ENCODE measurements at places on chromosomes 6 and 20.

DNA sequence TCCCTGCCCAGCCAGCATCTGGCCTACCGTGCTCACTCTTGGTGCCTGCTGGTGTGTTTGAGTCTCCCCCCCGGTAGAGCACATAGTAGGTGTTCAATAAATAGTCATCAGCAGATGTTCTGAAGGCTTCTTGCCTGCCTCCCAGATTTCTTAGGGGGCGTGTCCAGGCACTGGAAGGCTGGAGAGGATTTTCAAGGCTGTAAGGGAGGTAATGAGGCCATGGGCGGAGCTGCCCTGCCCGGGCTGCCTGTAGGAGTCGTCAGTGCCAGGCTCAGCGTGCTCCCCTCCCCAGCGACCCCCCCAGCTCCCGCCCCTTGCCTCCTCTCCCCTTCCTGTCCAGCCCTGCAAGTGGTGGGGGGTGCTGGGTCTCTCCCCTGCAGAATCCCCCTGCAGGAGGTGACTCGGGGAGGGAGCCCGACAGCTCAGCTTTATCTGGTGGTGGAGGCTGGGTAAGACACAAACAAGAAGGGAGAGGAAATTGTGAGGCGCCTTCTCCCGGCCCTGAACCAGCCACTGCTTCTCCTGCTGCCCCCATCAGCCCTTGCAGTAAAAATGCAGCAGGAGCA lies 55.9 kb downstream of the BCAS4 start:
- DNase-seq = no peak

GRCh38 chr6:143478479-143479062 lies 28.0 kb downstream of the PEX3 start:
- no peak for DNase-seq

- DNase-seq = no peak
Observed at GRCh38 chr6:78530208-78530607, 337.1 kb upstream of the IRAK1BP1 start.

DNA sequence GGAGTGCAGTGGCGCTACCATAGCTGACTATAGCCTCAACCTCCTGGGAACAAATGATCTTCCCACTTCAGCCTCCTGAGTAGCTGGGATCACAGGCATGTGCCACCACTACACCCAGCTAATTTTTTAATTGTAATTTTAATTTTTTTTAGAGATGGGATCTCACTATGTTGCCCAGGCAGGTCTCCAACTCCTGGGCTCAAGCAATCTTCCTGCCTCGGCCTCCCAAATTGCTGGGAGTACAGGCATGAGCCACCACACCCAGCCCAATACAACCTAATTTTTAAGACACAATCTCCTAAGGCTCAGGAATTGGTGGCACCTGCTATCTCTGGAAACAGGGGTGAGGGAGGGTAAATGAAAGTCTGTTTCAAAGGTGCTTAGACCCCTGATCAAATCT lies 5.8 kb downstream of the ZBTB24 start:
- DNase-seq = no peak

DNA sequence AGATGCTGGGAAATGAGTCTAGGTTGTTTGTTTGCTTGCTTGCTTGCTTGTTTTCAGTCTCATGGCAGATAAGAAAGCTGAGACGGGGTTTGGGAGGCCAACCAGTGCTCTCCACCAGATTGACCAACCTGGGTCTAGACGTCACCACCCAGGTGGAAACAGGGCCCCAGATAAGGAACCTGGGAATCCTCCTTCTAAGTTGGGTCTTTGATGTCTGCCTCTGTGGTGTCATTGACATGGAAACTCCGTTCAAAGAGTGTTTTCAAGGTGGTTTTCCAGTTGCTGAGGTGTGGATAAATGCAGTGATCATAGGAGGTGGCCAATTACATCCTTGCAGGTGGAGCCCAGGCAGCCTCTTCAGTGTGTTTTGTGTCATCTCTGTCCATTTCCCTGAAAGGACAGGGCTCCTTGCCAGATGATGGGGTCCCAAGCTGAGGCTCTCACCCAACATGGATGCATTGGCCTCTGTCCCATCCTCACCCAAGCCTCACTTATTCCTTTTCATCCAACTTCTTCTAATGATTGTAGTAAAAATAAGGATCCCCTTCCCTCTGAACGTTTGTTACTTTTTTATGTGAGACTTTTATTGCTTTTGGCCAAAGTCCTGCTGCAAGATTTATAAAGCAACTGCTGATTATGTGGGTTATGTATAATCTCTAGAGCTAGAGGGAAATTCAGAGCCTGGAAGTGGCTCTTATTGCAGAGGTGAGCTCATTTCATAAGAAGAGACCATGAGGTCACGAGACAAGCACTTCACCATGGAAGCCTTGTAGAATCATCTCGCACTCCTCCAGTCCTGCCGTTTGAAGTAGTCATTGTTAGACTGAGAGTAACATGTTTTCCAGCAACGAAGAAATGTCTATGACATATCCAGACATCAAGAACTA lies 32.0 kb upstream of the SYNDIG1 start:
- no peak for DNase-seq

DNA sequence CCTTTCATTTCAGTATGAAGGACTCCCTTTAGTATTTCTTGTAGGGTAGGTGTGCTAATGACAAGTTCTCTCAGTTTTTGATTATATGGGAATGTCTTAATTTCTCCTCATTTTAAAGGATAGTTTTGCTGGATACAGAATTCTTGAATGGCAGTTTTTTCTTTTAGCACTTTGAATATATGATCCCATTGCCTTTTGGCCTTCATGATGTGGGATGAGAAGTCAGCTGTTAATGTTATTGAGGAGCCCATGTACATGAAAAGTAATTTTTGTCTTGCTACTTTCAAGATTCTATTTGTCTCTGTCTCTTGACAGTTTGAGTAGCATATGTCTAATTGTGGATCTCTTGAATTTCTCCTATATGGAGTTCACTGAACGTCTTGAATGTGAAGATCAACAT lies 30.9 kb downstream of the RSPH3 start:
- DNase-seq = no peak

DNA sequence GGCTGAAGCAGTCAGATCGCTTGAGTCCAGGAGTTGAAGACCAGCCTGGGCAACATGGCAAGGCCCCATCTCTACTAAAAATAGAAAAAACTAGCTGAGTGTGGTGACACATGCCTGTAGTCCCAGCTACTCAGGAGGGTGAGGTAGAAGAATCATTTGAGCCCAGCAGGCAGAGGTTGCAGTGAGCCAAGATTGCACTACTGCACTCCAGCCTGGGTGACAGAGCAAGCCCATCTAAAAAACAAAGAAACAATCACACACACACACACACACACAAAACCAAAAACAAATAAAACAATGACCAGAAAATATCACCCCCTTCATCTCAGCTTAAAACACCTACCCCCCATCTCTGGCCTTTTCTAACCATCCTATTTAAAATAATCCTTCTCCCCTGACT lies 68.0 kb downstream of the BTBD9 start:
- DNase-seq = peak; percentile 7

GRCh38 chr6:140045116-140045515 lies 670.7 kb upstream of the CITED2 start:
- no peak for DNase-seq

- no peak for DNase-seq
Observed at GRCh38 chr6:66599541-66599940, 892.5 kb upstream of the EYS start.

- no peak for DNase-seq
Observed at GRCh38 chr6:47456536-47456975, 21.0 kb upstream of the CD2AP start.

DNA sequence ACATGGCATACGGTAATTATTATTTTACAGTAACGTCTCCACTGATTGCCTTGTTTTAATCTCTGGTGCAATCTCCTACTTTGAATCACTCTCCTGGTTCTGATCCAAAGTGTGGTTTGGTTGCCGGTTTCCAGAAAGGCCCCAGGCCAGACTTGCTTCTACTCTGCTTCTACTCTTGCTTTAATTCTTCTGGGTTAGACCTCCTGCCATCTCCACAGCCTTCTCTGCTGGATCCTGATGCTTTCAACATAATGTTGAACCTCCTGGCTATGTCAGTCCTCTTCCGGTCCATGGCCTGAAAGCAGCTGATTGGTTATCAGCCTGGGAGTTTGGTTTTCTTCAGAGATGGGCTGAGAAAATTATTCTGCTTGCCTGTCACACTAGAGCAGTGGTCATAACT lies 266.5 kb upstream of the RIMS1 start:
- DNase-seq = no peak

DNA sequence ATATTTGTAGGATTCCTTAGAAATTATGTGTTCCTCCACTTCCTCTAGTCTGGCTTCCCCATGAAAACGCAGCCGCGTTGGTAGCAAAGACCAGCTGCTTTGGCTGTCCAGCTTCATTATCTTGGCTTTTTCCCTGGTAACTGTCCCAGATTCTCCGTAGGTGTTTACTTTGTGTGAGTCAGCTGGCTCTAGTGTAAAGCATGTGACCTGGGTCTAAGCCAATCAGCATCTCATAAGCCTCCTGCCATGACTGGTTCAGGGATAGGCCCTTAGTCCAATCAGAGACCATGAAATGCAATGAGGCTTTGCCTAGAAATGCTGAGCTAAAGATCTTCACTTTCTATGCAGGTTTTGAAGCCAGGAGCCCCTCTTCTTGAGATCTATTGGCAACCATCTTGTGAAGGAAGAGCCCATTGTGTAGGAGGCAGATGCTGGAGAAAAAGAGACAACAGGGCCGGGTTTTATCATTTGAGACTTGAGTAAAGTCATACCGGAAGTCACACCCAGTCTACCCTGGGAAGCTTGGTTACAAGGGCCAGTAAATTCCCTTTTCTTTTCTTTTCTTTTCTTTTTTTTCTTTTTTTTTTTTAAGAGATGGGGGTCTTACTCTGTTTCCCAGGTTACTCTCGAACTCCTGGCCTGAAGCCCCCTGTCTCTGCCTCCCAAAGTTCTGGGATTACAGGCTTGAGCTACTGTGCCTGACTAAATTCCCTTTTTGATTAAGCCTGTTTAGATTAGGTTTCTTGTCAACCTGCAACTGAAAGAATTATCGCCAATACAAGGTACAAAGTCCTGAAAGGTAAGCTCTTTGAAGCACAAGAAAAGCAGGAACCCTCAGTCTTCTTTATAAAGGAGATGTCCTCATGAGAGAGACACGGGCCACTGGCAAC lies 256.5 kb upstream of the RREB1 start:
- no peak for DNase-seq

DNA sequence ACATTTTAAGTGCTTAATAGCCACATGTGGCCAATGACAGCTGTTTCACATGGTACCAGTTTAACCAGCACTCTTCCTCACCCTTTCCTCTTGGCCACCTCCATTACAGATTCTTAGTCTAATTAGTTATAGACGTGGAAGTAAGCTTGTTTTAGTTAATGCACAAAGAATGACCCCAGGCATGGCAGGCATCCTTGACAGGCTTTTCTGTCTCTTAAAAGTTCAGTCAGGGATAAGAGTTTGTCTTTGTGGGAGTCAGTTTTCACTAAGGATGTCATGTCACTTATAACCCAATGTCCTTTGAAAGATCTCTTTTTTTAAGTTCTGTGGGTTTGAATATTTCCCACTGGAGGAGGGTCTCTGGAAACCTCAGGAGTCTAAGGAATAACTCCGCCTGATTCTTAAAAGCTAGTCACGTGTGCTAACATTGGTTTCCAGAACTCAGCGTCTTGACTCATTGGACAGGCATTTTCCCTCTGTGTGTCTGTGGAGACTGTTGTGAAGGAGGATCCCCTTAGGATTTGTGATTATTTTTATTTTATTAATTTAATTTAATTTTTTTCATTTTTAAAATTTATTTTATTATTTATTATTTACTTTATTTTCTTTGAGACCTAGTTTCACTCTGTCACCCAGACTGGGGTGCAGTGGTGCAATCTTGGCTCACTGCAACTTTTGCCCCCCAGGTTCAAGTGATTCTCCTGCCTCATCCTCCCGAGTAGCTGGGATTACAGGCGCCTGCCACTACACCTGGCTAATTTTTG lies 171.4 kb downstream of the ZFAND3 start:
- DNase-seq = no peak

- no peak for DNase-seq
Observed at GRCh38 chr6:119161438-119161837, 83.0 kb upstream of the FAM184A start.

- no peak for DNase-seq
Observed at GRCh38 chr6:137729866-137730629, 137.0 kb upstream of the TNFAIP3 start.

DNA sequence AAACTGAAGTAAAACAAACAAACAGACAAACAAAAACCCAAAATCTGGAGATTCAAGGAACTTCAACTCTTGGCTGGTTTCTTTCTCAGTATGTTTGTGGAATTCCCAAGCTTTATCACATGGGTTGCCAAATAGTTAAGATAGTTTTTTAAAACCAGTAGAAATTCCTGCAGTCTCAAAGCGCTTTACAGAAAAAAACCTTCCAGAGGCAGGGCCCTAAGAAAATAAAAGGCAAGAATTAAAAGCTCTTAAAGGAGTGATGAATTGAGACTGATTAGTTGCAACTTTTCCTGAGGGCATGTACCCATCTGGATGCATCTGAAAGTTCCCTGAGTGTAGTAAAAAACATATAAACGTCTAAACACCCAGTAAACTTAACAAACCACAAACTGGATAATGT lies 25.9 kb upstream of the PTCHD4 start:
- no peak for DNase-seq

DNA sequence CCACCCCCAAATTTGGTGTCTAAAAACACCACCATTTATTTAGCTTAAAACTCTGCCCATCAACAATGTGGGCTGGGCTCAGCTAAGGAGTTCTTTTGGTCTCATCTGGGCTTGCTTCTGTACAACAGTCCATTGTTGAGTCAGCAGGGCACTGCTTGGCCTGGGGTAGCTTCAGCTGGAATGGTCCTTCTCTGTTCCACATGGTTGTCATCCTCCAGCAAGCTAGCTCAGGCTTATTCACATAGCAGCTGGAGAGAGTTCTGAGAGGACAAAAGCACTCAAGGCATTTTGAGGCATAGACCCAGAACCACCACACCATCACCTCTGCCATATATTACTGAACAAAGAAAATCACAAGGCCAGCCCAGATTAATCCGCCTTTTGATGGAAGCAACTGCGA lies 95.6 kb upstream of the ISM1 start:
- no peak for DNase-seq

- DNase-seq = no peak
Observed at GRCh38 chr20:34797012-34797995, 28.1 kb downstream of the NCOA6 start.

DNA sequence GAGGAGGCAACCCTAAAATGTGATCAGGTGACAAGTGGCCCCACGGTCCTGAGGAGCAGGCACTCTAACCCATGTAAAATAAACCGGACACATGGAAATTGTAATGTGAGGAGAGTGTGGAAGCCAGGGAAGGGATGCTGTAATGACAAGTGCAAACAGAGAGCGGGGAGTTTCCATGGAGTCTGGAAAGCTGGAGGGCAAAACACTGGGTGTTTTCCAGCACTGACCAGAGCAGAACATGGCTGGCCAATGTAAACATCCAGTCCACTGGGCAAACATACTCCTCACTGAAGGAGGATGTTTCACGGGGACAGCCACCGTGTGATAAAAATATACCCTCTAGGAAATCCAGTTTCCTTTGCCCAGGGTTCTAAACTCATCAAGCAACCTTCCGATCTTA lies 219.0 kb upstream of the JARID2 start:
- no peak for DNase-seq

GRCh38 chr6:137016356-137016755 lies 28.4 kb downstream of the IL20RA start:
- no peak for DNase-seq
